Activated T-helper 1 cell treated with anti-CD3 and anti-CD28 coated beads, Interleukin-12 subunit alpha, Interleukin-12 subunit beta, Interleukin-2, Interleukin-4 antibody, amounts not matched to agents 30 ng/mL and 10 ng/mL and 1 ng/mL, durations not matched to agents 14 hours and 24 hours and 36 hours (primary cell): ENCODE measurements at places on chromosomes 11 and 22. TPM values are rescaled to one million over a fixed set of nuclear protein-coding genes. Genes with fewer than 3 reads are reported as not detected.
A peak's percentile ranks its signal among the peaks of the same experiment; 100 is the strongest.

GRCh38 chr11:129853518-129854231, 38.0 kb downstream of the TMEM45B start:
- DNase-seq: peak; percentile 57

GRCh38 chr22:22887621-22888503, at the start of gene IGLL5:
IGLL5 (plus strand) TSS chr22:22887816; CDS start chr22:22888054, 238 bp downstream.
- DNase-seq: no peak

Gene NXPE1
- total RNA-seq: not detected in 2 replicates

DNA sequence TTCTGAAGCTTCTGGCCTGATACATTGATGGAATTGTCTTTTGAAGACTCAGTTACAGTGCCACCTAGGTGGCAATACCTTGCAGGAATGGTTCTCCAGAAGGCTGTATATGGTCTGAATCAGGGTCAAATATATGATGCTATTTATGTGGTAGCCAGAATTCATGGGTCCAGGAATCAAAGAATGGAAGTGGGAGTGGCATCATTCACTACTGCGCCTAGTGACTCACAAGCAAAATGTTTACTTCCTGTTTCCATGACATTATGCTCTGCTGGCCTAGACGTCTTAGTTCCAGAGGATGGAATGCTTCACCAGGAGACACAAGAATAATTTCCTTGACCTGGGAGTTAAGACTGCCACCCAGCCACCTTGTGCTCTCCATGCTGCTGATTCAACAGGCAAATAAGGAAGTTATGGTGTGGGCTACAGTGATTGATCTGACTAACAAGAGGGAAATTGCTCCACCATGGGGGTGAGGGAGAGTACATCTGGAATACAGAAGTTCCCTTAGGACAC, 491.8 kb downstream of the ETS1 start:
- no peak for DNase-seq

GRCh38 chr11:73288873-73289707, 17.0 kb downstream of the P2RY6 start:
- DNase-seq: peak; percentile 36

GRCh38 chr22:42281284-42281683, 10.8 kb upstream of the TCF20 start:
- DNase-seq: no peak

DNA sequence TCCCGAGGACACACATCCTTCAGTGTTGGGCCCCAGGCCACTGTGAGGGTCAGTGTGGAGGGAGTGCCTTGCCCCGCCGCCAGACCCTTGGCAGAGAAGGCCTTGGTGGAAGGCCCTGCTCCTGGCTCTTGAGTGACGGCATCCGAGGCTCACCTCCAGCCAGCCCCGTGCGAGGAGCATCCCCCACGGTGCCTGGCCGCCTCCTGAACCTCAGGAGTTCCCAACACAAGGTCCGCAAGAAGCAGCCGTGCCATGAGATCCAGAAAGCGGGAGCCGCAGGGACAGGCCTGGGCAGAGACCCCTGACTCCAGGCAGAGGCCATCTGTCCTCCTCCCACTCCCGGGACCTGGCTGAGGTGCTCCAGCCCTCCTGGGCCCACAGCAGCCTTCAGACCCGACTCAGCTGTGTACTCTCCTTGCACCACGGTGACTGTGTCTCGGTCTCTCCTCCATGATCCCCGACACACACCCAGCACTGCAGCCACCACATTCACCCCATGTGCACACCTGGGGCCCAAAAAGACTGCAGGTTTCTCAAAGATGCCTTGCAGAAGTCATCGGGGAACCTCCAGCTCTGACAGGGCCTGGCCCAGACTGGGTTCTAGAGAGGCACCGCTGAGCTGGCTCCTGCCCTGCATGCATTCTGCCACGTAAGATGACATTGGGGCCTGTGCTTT, 870.2 kb downstream of the BRD1 start:
- no peak for DNase-seq

- no peak for DNase-seq
Measured at GRCh38 chr11:5289696-5290095, 12.1 kb downstream of the OR51B4 start.

DNA sequence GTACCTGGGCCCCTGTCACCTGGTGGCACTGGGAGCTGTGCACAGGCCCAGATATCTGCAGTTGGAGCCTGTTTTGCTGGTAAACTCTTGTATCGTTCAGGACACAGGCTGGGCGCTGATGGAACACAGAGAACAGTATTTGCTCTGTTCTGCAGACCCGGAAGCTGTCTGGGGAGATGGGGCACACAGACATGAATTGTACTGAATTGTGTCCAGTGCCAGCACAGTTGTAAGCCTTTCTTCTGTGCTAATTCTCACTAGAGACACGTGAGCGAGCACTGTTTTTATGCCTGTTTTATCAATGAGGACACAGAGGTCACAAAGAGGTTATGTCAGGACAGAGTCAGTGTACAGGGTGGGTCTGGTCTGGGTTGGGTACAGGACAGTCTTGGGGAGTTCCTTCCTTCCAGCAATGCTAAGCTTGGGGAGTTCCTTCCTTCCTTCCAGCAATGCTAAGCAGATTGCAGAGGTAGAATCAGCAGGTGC, 24.4 kb upstream of the ACR start:
- no peak for DNase-seq

- no peak for DNase-seq
Measured at GRCh38 chr11:90218606-90219005, 4.2 kb downstream of the CHORDC1 start.

Gene DEFB131B
- not detected in 2 replicates for total RNA-seq

GRCh38 chr11:108618529-108618928, 25.0 kb upstream of the EXPH5 start:
- no peak for DNase-seq

DNA sequence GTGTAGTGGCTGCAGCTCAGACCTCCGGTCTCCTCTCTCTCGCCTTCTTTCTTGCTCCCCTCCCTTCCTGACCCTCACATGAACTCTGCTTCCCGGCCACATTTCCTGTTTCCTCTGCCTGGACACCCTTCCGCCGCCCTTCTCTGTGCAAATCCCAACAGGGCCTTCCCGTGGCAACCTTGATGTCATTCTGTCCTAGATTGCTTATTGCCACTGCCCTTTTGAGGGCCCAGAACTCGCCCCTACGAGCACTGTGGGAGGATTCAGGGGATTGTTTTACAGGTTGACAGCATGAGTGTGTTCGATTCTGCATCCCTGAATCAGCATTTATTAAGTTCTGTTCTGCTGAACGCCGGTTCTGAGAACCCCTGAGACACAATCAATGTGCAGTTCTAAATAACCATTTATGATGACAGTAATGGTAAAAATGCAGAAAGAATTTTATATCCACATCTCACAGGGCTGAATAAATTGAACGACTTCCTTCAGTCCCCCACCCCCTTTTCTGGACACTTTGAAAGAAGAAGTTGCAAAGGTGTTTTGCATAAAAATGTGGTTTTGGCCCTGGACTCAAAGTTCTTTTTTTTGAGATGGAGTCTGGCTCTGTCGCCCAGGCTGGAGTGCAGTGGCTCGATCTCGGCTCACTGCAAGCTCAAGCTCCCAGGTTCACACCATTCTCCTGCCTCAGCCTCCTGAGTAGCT, 6.4 kb downstream of the BATF2 start:
- no peak for DNase-seq

Gene TST
- total RNA-seq: 6.9 and 8.2 TPM in 2 replicates

Gene RAB3IL1
- total RNA-seq: 0.23 and 0.24 TPM in 2 replicates

- no peak for DNase-seq
Measured at GRCh38 chr11:74318241-74318932, 6.9 kb upstream of the P4HA3 start.

GRCh38 chr22:43848366-43849171, 13.7 kb downstream of the SULT4A1 start:
- no peak for DNase-seq

GRCh38 chr11:75598264-75598663, 36.2 kb downstream of the SERPINH1 start:
- no peak for DNase-seq

DNA sequence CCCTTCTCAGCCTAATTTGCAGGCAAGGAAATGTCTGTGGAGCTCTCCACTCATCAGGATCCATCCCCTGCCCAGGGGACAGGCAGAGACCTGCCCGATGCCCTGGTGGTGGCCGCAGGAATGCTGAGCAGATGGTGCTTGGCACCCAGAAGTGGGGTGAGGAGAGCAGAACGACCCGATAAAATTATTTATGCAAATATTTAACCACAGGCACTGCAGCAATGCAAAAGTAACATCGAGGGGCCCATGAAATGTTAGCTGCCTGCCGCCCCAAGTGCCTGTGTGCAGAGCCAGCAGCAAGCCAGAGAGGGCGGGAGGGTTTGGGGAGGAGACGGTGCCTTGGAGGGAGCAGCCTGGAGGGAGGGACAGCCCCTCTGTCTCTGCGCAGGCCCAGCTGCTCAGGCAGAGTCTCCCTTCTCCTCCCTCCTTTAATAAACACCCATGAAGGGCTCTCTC, 205.5 kb downstream of the CTTN start:
- DNase-seq: no peak

Gene CALCB
- total RNA-seq: 0.49 and 0.52 TPM in 2 replicates

Gene LRP4
- 0.08 and 0.15 TPM in 2 replicates for total RNA-seq

DNA sequence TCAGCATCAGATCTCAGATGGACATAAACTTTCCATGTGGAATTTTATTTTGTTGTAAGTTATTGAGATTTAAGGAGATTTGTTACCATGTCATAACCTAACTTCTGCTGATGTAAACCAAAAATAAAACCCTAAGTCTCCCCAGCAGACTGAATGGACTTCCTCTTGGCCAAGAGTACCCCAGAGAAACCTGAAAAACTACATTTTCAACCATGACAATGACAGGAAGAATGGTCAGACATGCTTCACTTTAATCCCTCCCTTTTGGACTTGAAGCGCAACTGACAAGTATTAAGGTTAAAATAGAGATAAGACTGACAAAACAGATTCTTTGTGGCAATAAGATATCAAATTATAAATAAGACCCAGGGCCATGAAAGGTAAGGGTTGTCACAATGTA, 579.7 kb upstream of the RAG2 start:
- DNase-seq: no peak

- DNase-seq: no peak
Measured at GRCh38 chr11:82494988-82495432, 238.7 kb downstream of the FAM181B start.

GRCh38 chr11:123564221-123564620, 90.2 kb downstream of the SCN3B start:
- DNase-seq: no peak

Gene DRD2
- not detected in 2 replicates for total RNA-seq

GRCh38 chr22:31829505-31829904, 75.7 kb downstream of the DEPDC5 start:
- peak; percentile 7 for DNase-seq

GRCh38 chr11:68934321-68934645, 30.6 kb downstream of the IGHMBP2 start:
- DNase-seq: no peak

GRCh38 chr11:95252586-95252985, 21.6 kb upstream of the SESN3 start:
- DNase-seq: no peak

- DNase-seq: no peak
Measured at GRCh38 chr11:111949519-111950426, 12.6 kb downstream of the DIXDC1 start.

DNA sequence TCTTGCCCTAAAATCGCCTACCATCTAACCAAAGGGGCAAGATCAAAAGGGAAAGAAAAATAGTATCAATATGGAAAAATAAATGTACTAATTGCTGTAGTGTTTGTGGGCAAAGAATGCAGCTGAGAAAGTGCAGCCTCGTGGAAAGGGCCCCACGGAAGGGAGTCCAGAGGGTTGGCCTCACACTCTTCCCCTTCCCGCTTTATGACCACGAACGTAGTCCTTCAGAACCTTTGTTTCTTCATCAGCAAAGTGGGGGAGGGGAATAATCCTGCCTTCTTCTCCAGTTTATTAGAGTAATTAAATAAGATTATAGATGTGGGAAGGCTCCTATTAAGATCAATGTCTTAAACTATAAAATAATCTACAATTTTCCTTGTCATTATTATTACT, 41.0 kb downstream of the FLI1 start:
- no peak for DNase-seq

Gene SLC5A4
- total RNA-seq: not detected in 2 replicates

GRCh38 chr11:30435488-30435887, 112.6 kb downstream of the ARL14EP start:
- no peak for DNase-seq

Gene KRTAP5-10
- not detected in 2 replicates for total RNA-seq

GRCh38 chr11:128520206-128520887, 67.0 kb downstream of the ETS1 start:
- no peak for DNase-seq

- peak; percentile 62 for DNase-seq
Measured at GRCh38 chr22:28009272-28009827, 90.3 kb upstream of the PITPNB start.

GRCh38 chr11:47917599-47918369, 62.6 kb upstream of the PTPRJ start:
- DNase-seq: no peak

DNA sequence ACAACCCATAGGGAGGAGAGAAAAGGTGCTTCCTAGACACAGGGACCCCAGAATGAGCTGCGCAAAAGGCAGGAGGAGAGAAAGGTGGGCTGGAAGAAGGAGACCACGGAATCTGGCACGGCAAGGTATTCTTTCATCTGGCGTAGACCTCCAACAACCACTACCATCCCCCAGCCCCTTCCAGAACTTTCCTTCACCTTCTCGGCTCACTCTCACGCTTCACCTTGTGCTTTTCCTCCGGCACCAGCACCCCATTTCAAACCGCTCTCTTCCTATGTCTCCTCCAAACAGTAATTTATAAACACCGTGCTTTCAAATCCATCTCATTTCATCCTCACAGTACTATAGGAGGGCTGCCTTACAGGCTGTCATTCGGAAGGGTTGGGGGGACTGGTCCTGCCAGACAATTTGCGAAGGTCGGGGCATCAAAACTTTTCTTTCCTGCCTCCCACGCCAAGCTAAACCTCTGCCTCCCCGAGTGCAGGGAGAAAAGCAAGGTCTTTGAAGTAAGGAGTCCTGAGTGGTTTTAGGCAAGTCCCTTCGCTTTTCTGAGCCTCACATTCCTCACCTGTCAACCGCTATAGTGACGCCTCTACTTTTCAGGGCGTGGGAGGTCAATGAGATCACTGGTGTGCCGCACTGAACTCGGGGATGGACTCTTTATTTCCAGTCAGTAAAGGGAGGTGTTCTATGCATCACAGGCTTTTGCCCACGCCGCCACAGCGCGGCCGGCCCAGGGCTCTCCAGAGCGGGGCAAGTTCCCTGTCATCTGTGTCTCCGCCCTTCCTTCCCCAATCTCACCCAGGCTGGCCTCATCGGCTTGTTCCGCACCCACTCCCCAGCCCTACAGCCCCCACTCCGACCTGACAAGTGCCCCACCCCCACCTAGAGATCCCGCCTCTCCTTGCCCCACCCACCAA, 800 bp downstream of the KCTD21 start:
- DNase-seq: peak; percentile 65

GRCh38 chr11:47109051-47109726, 67.5 kb downstream of the ARFGAP2 start:
- DNase-seq: no peak

GRCh38 chr11:134727636-134728035, 315.6 kb upstream of the B3GAT1 start:
- no peak for DNase-seq

DNA sequence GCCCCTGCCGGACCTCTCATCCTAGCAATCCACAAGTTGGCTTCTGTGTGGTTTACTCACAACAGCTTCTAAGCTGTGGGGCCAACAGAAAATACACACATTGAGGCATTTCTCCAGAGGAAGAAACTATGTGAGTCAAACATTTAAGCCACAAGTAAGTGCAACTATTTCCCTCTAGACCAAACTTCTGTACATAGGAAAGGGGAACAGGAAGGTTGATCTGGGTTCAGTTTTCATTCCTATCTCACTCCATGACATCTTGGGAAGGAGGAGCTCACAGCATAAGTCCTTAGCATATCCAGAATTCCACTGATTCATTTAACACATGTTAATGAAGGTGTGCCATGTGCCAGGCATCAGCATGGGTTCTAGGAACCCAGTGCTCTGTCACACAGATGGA, 72.8 kb upstream of the PICALM start:
- DNase-seq: no peak

- no peak for DNase-seq
Measured at GRCh38 chr11:75345455-75346160, 5.9 kb downstream of the ARRB1 start.
